ENCODE measurements at places on chromosomes 5 and 9. TPM values are rescaled to one million over a fixed set of nuclear protein-coding genes. Genes with fewer than 3 reads are reported as not detected.

PCDHA13 gene
- polyA plus RNA-seq = 0.72 TPM

PCDHA6 gene
- 0.85 TPM for polyA plus RNA-seq

BAAT gene
- 0.60 TPM for polyA plus RNA-seq

GRCh38 chr9:69066955-69067354 is 31.4 kb downstream of the FXN start:
- no peak for DNase-seq

DNA sequence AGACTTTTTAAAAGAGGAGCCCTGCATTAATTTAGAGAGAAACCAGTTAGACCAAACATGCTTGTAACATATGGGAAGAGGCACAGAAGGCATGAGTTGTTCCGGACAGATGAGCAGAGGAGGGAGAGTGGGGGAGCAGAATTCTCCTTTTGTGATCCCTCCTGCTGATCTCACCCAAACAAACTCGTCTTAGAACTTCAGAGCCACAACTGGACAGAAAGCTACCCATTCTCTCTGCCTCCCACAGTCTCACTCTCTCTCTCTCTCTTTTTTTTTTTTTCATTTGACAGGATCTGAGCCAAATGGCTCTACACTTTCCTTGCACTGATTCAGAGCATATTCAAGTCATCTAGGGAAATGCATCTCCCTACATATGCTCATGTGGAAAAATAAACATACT is 196.0 kb upstream of the PAPPA start:
- DNase-seq = no peak

DNA sequence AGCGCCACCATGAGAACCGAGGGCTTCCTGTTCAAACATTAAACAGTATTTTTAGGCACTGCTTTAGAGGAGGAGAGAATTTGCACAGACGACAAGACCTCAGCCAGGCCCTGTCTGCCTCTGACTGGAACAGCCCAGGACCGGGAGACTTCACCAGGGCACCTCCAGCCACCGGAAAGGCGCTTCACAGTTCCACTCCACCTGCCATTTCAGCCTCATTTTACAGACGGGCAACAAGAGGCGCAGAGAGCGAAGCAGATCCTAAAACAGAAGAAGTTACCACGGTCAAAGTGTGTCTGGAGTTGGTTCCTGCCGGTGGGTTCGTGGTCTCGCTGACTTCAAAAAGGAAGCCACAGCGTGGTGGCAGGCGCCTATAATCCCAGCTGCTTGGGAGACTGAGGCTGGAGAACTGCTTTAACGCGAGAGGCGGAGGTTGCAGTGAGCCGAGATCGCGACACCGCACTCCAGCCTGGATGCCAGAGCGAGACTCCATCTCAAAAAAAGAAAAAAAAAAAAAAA is 28.4 kb downstream of the COL23A1 start:
- DNase-seq = no peak

DNA sequence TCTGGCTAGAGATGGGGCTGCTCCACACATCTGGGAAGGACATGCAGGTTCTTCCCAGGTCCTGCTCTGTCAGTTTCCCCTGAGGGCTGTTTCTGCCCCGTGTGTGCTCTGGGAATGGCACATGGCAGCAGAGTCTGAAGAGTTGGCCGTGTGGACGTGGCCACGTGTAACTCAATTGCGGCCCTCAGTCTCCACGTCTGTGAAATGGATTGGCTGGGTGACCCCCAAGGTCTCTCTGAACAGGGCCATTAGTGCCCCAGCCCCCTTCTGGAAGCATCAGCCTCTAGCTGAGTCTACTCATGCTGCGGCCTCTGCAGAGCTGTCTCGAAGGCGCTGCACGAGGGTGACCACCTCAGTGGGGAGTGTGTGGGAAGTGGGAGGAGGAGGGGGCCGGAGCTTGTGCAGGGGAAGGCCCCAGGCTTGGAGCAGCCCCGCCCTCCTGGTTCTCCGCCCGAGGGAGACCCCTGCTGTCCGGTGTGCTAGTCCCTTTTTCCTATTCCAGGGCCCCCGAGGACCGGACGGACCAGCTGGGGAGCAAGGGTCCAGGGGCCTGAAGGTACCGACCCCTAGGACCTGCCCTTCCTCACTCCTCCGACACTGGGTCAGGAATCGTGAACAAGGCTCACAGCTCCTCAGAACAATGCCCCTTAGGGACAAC is 58.9 kb upstream of the ORM1 start:
- no peak for DNase-seq
